Esophagus mucosa (tissue), 1 donor: ENCODE measurements at places on chromosomes 7 and 10. TPM values are rescaled to one million over a fixed set of nuclear protein-coding genes. Genes with fewer than 3 reads are reported as not detected.

The TMEM213 gene
- not detected for total RNA-seq

The GIMAP4 gene
- total RNA-seq = 3.4 TPM

DNA sequence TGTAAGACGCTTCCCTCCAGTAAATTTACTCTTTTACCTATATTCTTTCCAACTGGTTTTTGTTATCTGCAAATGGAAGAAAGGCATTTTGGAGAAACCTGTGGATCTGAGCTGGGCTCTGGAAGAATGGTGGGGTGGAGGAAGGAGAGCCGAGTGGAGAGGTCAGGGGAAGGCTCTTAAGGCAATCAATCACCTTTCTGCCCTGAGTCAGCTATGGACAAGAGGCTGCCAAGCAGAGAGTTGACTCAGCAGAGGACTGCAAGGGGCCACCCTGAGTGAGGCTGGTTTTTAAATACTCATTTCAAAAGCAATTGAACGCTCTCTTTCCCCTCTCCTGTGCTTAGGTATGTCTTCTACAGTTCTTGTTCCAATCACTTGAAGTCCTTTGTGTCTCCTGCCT, 81.8 kb downstream of the SPAG6 start:
- ATAC-seq = peak; percentile 35

GRCh38 chr7:47444376-47445098, 137.4 kb downstream of the TNS3 start:
- peak; percentile 49 for ATAC-seq

DNA sequence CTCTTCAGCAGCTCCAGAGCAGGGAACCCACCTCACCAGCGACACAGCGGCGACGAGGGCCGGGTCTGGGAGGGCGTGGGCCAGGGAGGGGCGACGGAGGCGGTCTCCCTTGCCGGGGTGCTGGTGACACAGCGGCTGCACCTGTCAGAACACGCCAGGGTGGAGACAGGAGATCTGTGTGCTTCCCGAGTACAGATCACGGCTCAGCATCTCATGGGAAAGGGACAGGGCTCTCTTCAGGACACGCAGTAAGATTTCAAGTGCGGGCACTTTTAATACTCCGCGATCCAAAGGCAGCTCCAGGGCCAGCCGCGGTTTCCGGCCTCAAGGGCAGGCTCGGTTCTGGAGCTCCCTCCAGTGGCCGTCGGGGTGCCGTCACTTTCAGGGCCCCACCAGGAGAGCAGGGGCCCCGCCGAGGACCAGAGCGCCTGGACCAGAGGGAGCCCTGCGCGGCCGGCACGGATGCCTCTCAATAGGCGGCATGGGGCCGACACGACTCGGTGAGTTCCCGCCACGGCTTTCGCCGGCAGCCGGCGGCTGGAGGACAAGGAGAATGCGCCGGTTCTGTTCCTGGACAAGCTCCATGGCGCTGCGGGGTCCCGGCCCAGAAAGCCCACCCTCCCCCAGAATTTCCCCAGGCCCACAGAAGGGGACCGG, 21.4 kb downstream of the GPR146 start:
- ATAC-seq = peak; percentile 82

DNA sequence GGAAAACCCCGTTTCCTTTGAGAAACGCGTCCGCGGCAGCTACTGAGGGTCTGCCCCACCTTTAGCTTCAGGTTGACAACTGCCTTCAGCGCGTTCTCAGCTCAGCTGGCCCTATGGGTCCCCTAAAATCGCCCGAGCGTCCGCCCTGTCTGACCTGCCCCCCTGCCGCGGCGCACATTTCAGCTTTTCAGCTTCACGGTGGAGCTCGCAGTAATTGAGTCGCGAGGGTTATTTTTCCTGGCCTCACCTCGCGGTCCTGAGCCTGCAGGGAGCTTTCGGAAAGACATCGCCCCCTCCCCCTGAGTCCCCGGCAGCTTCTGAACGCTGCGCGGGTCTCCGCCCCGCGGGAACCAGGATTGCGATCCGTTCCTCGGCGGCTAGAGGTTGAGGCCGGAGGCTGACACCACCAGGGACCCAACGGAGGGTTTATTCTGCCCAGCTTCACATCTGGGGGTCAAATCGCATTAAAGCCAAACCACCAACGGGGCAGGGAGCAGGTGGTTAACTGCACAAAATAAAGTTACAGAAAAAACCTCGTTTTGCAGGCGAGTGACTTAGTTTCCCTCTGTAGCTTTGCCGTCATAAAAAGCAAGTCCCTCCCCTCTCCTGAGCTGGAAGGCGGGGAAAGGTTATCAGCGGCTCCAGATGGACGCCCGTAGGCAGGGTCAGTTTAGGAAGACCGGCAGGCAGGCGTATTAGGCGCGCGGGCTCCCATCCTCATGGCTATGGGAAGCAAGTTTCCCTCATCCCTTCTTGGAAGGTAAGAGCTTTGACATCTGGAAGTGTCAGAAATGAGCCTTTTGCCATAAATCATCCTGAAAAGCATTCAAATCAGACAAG, 11.0 kb downstream of the TWIST1 start:
- ATAC-seq = no peak

DNA sequence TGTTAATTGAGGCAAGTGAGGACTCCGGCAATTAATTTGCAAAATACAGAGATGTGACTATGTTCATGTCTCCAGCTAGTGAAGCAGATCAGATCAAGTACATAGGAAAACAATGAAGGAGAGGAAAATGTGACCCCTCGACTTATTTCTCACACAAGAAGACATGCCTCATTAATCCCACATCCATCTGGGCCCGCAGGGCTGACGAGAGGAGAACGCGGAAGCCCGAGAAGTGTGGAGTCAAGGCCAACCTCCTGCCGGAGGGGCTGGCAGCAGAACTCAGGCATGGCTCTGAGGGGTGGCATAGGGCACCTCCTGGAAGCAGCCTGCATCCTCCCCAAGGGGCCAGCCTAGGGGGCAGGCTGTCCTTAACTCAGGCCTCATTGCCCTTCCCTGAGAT, 54.4 kb downstream of the ZNF503 start:
- ATAC-seq = no peak

DNA sequence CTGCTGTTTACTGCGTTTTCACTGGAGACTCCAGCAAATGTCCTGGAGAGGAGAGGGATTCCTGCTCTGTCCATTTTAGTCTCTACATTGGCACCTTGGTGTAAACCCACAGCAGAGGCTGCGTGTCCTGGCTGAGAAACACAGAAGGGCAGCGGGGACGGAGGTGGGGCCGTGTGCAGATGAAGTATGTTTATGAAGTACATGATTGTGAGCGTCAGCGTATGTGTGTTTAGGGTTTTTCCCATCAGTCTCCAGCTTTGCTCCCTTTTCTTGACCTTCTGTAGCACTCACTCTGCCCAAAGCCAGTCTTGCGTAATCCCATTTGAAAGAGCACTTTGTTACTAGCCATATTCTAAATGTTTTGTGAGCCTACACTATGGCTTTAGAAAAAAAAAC, 750.7 kb upstream of the SORCS1 start:
- ATAC-seq = no peak

DNA sequence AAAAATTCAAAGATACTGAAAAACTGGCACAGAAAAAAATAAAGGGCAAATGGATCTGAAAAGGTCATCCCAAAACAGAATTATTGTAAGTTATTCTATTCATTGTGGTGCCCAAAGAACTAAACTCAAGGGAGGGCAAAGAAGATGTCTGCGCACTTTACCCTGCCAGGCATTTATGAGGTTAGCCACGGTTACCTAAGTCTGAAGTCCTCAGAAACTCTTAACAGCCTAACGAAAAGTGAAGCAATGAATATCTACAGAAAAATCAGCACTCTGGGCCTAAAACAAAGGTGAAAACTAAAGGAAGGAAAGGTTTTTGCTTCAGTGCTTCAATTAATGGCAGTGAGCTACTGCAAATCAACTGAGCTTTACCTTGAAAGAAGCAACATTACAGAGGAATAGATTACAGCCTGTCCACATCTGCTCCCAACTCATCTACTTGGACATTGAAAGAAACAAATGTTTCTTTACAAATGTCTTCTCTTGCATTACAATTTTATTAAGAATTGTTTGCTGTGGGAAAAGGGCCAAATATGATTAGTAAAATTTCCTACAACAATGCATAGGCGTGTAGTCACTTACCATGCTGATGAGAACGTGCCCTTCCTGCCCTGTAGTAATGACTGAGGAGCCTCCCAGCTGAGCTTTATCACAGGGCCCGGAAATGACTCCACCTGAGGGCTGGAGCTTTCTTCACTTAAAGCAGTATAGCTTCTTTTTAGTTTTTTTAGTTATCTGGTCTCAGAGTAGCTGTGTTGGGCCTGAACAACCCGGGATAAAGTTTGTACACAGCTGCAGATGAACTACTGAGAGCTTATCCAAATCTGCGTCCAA, at the start of gene TUBAL3:
Gene TUBAL3 (minus strand): TSS at position 621 of the 834 bp plus-strand sequence. CDS start 36 bp downstream, at position 585.
- ATAC-seq = peak; percentile 94

DNA sequence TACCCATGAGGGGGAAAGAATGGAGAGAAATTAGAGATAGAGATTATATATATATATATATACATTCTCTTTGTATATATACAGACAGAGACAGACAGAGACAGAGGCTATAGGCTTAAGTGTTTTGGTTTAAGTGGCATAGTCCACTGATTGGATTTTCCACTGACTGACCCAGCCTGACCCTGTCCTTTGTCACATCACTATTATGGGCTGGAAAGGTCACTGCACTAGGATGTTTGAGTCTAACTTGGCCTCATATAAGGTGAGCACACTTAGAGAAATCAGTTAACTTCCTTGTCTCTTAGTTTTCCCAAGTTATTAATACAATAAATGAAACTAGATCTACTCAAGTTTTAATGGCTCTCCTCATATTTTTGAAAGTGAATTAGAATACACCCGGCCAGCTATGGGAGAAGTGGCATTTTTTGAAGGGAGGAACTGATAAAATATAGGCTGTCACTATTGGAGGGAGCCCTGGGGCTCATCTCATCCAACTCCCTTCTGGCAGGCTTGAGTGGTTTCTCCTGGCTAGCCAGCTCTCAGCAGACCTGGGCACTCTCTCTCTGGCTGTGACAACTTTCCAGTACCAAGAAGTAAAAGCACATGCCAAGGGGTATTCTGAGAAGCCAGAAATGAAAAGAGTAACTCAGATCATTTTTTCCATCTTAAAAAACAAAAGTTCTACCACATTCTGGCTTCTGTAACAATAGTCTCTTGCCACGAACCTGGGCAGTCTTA, 455.6 kb upstream of the ANKRD30A start:
- ATAC-seq = no peak
